ENCODE measurements at places on chromosomes 2 and 18.

DNA sequence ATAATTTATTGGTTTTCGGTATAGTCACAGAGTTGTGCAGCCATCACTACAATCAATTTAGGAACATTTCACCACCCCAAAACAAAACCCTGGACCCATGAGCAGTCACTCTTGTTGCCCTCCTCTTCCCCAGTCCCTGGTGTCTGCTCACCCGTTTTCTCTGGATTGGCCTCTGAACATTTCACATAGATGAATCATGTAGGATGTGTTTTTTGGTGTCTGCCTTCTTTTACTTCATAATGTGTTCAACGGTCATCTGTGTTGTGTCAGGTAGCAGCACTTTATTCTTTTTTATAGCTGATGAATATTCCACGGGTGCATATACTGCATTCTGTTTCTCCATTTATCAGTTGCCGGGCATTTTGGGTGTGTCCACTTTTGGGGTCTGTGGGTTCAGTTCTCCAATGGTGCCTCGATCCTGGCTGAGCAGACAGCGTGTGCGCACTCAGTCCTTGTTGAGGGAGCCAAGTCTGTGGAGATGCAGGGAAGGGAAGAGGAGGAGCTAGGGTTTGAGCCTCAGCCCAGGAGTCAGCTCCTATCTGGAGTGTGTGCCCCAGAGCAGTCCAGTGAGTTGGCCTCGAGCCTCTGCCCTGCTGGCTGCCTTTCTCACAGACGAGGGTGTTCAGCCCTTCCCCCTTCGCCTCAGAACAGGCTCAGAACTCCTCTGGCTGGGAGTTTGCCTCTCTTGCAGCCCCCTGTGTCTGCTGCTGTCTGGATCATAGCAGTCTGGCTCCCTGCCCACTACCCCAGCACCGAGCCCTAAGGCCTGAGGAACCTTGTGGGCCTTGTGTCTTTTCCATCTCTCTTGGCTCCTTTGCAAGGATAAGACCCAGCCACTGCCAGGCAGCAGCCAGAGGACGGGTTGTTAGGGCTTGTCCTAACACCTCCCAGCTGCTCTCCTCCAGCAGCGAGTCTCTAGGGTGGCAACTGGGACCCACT lies 18.0 kb downstream of the C2orf74 start:
- DNase-seq = no peak

GRCh38 chr18:55783921-55784320 lies 195.9 kb upstream of the TCF4 start:
- no peak for DNase-seq

DNA sequence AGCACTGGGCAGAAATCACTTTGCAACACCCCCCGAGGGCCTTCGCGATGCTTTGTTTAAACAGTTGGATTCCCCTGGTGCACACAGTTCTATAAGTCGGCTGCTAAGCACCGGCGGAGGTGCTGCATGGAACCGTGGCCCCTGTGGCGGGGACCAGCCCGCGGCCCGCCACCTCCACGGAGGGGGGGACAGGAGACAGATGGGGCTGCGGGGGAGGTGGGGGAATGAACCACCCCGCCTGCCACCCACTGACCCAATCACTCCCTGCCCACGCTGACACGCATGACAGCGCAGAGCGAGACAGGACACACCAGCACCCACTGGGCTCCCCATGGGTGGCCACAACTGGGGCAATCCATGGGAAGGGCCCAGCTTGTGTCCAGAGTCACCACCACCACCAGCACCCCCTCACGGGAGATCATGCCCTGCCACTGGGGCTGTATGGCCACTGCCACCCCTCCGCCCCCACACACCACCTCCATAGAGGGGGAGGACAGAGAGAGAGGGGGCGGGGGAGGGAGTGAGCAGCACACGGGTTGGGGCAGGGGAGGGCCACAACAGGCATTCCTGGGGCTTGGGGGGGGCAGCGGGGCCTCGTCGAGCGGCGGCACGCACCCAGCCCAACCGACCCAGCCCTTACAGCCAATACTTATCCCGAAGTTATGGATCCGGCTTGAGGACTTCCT lies 118.3 kb upstream of the ANKRD30BL start:
- no peak for DNase-seq

- no peak for DNase-seq
Observed at GRCh38 chr2:174971868-174972781, 33.1 kb downstream of the CHN1 start.

DNA sequence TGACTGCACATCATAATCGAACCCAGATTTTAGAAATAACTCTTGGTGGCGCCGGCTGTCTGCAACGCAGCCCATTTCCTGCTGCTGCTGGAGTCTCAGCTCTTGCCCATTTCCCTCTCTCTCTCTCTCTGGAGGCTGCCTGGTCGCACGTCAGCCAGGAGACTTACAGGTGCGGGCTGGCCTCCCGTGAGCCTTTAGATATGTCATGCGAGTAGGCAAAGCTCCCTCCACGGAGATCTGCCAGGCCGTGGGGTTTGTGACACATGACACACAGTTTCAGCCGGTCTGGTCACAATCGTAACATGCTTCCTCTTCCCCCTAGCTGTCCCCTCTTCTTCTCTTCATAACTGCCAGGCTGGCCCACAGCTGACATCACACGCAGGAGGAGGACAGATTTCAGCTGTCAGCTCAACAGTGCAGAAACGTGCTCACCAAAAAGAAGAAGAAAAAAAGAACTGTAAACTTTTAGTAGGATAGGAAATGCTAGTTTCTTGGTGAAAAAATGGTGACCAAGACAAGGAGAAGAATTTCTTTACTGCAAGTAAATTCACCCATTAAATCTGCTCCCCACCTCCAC lies 489.3 kb downstream of the ZNF516 start:
- DNase-seq = no peak

DNA sequence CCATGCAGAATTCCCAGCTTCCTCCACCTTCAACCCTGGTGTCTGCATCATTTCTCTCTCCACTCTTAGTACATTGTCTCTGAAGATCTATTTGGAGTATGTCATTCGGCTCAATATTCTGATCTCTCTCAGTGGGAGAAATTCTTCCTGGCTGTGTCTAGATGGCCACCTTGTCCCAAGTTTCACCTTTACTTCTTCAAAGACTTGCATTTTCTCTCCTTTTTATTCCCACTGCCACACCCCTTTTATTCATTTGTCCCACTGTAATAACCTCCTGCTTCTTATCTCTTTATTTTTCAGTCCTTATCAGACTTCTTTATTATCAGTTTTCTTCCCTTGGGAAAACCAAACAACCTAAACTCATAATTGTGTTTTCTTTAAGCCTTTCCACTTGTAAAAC lies 54.3 kb upstream of the CERS6 start:
- no peak for DNase-seq

- DNase-seq = peak; percentile 93
Observed at GRCh38 chr2:95022309-95023221, 2.9 kb upstream of the MAL start.

GRCh38 chr18:6221602-6222014 lies 193.1 kb downstream of the L3MBTL4 start:
- no peak for DNase-seq

DNA sequence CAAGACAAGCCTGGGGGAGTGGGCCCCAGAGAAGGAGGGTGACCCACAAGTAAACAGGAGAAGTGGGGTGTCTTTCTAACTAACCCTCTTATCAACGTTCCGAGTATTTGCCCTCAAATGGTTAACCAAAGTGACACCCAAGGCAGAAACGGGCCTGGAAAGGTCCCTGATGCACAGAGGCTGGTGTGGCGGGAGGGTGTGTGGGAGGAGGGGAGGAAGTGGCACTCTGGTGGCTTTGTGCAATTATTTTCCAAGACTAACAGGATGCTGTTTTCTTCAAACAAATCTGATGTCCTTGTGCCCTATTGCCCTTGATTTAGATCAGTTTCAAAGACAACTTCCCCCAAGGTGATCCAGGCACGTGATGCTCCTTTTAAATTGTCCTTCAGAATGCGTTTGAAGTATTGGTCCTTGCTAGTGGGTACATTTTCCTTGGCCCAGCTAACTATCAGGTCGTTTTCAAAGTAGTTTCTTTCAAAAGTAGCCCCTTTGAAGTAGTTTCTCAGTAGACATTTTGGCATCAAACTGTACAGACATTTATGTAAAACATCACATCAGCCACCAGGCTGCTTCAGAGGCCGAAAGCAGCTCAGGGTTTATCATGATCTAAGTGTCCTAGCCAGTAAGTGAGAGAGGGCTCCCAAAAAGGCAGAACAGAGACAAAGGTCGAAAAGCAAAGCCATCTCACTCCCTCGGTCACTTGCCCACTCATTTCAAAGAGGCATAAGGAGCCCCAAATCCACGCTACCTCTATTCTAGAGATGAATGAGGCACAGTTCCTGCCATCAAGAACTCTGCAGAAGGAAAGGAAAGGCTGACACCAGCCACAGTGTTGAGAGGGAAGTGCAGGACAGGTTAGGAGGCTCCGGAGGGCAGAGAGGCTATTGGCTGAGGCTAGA lies 371.1 kb upstream of the ID2 start:
- peak; percentile 83 for DNase-seq

DNA sequence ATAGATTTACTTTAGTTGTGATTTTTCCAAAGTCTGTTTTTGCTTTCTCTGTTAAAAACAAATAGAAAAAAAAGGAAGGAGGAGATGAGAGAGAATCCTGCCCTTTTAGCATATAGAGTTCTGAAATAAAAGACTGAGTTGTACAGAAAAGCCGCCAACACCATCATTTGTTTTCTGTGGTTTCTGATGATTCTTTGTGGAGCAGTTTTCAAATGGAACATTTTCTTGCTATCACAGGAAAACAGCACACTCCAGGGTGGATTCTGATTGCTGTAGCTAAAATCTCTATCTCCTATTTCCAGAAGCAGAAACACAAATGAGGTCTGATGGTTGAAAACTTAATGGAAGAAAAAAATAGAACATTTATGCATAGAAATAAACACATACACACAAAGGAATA lies 144.6 kb upstream of the L3MBTL4 start:
- no peak for DNase-seq

GRCh38 chr2:62263076-62263715 lies 67.3 kb downstream of the B3GNT2 start:
- no peak for DNase-seq

DNA sequence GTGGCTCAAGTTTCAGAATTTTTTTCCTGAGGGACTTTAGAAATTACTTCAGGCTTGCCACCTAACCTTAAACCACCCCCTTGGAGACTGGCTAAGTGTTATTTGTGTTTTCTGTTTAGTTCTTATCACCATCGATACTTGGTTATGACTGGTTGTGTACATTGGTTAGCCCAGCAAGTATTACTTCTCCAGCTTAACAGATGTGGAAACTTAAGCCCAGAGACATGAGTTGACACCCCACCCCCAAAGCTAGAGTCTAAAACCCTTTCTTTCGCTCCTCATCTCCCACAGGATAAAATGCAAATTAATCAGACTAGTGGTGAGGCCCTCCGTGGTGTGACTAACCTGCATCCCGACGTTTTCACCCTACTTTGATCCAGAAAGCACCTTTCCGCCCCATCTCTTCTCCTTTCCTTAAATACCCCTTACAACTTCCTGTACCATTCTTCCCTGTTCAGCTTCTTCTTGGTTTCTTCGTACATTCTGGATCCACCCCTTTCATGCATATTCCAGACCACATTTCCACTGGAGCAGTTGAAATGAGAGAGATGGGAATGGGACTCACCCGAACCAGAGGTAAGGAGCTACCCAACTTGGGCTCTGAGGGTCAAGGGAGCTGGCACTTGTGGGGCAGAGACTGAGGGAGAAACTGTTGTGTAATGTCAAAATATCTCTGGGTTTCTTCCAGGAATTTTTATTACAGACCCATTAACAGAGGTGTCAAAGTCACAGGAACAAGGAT lies 819 bp upstream of the MAP3K2 start:
- peak; percentile 49 for DNase-seq

GRCh38 chr2:68387408-68388350 lies 22.6 kb downstream of the PLEK start:
- peak; percentile 38 for DNase-seq

DNA sequence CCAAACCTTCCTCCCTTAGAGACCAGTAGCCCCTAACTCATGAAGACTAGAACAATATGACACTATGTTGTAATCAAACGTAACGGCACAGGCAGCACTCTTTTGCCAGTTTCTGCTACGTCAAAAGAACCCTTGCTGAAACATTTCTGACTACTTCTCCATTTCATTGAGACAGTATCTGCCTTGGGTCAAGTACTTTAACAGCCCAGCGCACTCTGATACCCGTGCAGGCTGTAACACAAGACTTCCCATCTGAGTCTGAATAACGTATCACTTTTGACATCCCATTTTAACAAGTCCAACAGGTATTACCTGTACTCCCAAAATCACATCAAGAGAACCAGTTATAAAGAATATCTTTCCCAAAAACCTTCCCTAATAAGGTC lies 38.4 kb downstream of the TBC1D8 start:
- DNase-seq = no peak

GRCh38 chr2:224971214-224971613 lies 71.1 kb downstream of the DOCK10 start:
- peak; percentile 37 for DNase-seq

DNA sequence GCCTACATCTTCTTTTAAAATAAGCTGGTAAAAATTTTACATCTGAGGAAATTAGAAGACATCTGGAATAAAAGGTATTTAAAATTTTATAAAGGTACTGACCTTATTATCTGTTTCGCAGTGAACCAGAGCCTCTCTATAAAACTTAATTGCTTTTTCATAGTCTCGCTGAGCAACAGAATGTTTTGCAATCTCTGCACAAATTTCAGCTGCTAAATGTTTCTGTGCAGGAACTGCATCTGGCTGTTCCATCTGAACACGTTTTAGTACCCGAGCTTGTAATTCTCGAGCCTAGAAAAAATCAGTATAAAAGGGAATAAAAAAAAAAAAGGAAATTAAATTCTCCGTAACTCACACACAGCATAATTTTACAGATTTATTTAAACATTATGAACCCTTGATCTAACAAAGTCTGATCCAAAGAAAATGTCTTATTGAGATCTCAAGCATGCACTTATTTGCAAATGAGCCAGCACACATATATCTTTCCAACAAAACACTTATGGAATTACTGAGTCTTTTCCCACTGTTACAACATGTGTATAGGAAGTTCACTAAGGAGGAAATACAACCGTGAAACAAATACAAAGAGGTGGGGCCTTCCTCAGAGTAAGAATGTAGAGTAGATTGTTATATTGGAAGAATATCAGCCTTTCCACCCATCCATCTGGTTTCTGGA lies 51.8 kb downstream of the TTC21B start:
- no peak for DNase-seq

GRCh38 chr2:173568054-173568453 lies 213.4 kb downstream of the CDCA7 start:
- peak; percentile 19 for DNase-seq

DNA sequence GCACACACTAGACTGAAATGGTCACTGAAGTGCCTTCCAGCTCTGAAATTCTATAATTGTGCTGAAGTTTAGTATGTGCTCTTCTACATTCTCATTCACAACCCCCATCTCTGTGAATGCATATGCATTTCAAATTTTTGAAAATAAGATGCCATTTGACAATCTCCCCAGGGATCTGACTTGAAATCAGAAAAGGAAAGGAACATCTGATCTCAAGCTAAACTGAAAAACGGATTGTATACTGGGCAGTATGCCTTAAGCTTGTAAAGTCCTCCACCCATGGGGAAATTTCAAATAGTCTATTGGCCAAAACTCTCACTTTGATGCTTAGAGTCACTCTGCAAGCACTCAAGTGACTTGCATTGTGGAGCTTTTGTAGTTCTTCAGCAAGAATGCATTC lies 22.9 kb downstream of the FAP start:
- no peak for DNase-seq

GRCh38 chr2:163731735-163732134 lies 4.1 kb downstream of the FIGN start:
- no peak for DNase-seq

Data from activated CD4-positive, alpha-beta memory T cell treated with anti-CD3 and anti-CD28 coated beads for 36 hours (primary cell).